ENCODE measurements at places on chromosomes 5 and 9.

DNA sequence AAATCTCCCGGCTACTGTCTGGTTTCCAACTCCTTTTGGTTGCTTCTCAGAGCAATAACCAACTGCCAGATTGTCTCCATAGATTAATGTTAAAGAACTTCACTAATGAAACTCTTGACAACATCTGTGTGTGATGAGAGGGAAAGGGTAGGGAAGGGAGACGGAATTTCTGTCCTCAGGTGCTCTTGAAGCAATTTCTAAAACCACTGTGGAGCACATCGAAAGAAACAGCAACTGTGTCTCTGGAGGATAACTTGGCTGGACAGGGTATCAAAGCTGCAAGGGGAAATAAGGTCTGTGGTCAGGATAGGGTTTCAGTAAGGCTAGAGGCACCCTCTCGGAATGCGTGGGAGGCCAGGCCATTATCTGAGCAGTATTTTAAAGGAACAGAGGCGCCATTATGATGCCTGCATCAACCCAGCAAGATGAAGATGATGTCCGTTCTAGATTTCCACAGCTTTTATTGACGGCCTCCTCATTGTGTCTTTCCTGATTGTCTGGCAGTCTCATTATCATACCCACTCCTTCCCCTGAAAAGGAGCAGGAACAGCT lies 76.6 kb downstream of the RORB start:
- DNase-seq, result no peak

GRCh38 chr5:134458234-134459009 lies 46.7 kb upstream of the CDKN2AIPNL start:
- DNase-seq, result no peak

GRCh38 chr5:55691265-55692105 lies 20.6 kb downstream of the SLC38A9 start:
- DNase-seq, result no peak

- DNase-seq, result no peak
These were observed 119.1 kb downstream of the ENC1 start for GRCh38 chr5:74521401-74521800.

DNA sequence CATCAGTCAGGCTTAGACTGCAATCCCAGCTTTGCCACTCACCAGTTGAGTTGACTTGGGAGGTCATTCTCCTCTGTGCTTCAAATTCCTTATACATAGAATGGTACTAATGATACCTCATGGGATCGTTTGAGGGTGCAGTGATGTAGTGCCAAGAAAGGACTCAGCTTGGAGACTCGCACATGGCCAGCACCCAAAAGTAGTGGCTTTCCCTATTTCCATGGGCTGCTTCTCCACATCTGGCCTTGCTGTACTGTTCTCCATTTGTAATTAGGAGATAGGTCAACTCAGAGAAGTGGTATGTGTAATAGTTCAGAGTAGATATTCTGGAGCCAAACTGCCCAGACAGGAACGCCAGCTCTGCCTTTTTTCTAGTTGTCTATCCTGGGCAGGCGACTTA lies 5.5 kb downstream of the CCL19 start:
- no peak for DNase-seq

DNA sequence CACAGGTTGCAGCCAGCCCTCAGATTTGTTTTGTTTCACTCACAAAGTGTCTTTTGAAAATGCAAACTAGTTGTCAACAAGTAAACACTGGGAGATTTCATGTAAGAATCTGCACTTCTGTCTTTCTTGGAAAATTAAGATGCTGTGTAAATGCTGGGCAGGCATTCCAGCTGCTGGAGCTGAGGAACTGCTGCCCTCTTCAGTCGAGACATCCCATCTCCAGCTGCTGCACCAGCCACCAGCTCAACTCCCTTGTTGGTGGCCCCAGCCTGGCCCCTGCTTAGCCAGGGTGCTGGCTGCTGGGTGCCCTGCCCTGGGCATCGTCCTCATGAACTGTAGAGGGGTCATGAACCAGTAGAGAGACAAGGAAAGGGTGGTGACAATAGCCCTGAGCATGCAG lies 33.1 kb upstream of the AFAP1L1 start:
- DNase-seq, result no peak

DNA sequence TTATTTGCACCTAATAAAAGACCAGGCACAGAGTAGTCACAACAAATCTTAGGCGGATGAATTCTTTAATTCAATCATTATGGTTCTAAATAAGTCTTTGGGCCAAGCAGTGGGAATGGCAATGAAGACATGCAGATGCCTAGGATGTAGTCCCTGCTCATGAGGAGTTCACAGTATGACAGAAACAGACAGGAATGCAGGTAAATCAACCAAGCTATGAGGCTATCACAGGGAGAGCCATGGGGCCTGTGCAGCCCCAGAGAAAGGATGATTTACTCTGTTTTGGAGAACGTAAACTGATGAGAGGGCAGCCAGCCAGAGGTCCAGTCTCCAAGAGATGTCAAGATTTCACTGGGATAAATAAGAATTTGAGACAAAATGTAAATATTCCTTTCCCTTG lies 129.4 kb downstream of the TRIM32 start:
- no peak for DNase-seq

DNA sequence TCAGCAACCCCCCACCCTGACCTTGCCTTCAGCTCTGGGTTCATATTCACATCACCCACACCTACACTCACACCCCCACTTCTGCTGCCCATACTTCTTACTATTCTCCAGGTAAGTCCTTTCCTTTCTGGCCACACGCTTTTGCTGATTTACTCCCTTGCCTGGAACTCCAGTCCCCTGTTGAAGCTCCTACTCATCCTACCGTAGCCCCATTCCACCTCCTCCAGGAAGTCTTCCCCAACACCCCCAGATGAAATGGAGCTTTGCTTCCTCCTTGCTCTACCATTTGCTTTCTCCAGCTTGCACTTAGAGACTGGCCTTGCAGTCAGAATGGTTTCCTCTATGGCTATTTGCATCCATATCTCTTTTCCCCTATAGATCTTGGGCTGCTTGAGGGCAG lies 182.3 kb downstream of the MELK start:
- no peak for DNase-seq

- no peak for DNase-seq
These were observed 126.8 kb downstream of the NXNL2 start for GRCh38 chr9:88661759-88662158.

GRCh38 chr9:135864447-135865049 lies 42.8 kb downstream of the CAMSAP1 start:
- peak; percentile 88 for DNase-seq

GRCh38 chr5:113140837-113141671 lies 164.5 kb downstream of the DCP2 start:
- DNase-seq, result no peak

- no peak for DNase-seq
These were observed 32.1 kb downstream of the PRKACG start for GRCh38 chr9:68981789-68982188.

- no peak for DNase-seq
These were observed 163.3 kb downstream of the AUH start for GRCh38 chr9:91198405-91198804.

- no peak for DNase-seq
These were observed 21.0 kb downstream of the RALGPS1 start for GRCh38 chr9:126935630-126936029.

DNA sequence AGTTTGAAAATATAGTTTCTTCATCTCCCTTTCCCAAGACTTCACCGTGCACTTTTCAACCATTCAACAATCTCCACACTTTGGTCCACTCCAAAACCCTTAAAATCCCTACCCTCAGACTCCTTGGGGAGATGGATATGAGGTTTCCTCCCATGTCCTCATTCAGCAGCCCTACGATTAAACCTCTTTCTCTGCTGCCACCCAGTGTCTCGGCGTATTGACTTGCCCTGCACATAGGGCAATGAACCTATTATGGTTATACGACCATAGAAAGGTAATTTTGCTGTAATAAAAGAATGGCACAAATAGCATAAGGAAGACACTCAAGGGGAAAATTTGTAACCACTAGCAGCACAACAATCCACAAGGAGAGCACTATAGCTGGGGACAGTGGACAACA lies 803.5 kb downstream of the TLE1 start:
- no peak for DNase-seq

GRCh38 chr9:76603448-76603895 lies 144.5 kb downstream of the GCNT1 start:
- DNase-seq, result peak; percentile 15

DNA sequence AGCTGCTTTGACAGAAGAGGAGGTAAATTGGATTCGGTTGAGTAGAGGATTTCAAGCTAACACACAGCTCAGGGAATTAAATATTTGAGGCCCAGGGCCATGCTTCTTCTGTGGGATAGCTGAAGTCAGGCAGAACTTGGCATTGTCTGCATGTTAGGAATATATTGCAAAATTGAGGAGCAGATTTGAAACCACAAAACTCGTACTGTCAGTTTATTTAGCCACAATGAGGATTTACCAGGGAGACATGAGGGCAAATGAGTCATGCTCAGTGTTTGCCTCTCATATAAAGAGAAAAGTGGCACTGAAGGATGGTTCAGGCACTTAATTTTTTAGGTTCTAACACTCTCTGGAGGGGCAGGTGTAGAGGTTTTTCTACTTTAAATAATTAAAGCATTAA lies 83.0 kb upstream of the PRLR start:
- no peak for DNase-seq

DNA sequence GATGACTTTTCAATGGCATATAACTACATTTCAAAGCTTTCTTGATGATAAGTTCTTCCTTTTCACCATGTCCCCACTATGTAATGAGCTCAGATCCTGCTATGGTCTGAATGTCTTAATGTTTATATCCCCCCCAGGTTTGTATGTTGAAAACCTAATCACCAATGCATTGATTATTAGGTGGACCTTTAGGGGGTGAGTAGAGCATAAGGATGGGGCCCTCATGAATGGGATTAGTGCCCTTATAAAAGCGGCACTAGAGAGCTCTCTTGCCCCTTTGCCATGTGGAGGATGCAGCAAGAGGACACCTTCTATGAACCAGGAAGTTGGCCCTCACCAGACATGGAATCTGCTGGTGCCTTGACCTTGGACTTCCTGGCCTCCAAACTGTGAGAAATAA lies 316.8 kb downstream of the ARHGEF28 start:
- no peak for DNase-seq

DNA sequence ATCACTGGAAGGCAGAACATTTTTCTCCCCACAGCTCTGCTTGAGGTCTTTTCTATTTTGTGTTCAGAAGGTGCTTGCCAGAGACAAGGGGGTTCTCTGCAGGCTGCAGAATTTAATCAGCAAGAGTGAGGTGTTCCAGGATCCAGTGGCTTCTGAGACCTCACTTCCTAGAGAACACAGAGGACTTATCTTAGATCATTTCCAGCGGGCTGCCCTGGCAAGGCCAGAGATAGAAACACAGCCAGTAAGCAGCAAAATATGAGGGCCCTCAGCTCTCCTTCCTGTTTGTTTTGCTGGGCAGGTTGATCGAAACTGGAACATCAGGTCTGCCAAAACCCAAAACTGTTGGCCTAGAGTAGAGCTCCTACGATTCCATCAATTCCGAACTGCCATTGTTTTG lies 187.3 kb downstream of the DIRAS2 start:
- DNase-seq, result no peak

DNA sequence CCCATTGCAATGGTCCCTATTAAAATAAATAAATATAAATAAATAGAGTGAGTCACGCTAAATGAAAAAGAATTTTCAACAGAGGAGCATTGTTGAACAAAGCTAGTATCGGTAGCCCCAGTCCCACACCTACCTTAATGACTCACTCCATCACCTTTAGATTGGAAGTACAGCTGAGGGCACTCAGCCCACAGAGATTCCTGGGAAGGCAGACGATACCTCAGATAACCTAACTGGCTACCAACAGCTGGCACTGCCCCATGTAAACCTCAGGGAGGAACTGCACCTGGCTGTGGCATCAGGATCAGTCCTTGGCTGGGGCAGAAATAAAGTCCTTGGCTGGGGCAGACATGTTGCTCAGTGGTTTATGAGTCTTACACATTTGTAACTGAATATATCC lies 49.3 kb downstream of the SPRY4 start:
- DNase-seq, result no peak

DNA sequence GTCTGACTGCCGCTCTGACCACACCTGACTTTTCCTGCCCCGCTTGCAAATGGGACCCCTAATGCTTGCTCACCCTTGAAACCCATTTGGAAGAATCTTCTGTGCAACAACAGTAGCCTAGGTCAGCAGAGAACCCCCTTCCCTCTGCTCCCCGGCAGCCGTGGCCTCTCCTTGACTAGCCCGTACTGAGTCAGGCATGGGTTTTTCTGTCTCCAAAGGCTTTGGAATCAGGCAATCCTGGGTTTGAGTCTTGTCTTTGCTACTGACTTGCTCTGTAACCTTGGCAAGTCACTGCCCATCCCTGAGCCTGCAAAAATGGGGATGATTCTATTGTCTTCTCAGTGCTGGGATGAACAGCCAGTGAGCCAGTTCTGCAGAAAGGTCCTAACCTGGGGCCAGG lies 135.4 kb downstream of the RGS3 start:
- no peak for DNase-seq

DNA sequence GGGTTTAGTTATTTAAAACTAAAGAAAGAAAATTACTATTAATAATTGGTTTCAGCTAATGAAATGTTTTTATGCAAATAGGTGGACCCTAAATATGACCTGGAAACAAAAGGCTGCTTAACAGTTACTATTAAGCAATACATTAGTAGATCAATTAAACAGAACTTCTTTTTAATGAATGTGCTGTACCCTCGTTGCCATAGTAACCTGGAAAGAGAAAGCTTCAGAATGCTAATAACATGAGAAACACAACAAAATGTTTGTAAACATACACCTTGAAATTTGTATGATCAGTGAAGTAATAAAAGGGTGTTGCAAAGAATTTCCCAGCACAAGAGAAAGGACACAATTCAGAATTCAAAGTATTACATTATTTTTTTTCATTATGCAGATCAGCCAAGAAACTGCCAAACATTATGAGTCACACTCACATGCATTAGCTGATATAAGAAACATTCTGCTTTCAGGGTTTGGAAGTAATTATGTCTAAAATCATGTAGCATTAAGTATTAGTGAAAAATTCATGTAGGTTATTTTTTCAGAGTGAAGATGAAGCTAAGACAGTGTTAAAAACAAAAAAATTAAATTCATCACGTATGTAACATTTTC lies 348.3 kb downstream of the ISL1 start:
- no peak for DNase-seq

GRCh38 chr9:93263334-93264229 lies 79.6 kb downstream of the WNK2 start:
- peak; percentile 67 for DNase-seq

- DNase-seq, result no peak
These were observed 183.9 kb downstream of the GRIA1 start for GRCh38 chr5:153674356-153674755.

GRCh38 chr9:119792242-119792641 lies 423.0 kb upstream of the BRINP1 start:
- no peak for DNase-seq

Measured in osteocyte (in vitro differentiated cells).